D721Med (cell line): ENCODE measurements at places on chromosomes 3 and 15.

GRCh38 chr3:72997421-72997961 lies 880 bp downstream of the PPP4R2 start:
- no peak for DNase-seq

DNA sequence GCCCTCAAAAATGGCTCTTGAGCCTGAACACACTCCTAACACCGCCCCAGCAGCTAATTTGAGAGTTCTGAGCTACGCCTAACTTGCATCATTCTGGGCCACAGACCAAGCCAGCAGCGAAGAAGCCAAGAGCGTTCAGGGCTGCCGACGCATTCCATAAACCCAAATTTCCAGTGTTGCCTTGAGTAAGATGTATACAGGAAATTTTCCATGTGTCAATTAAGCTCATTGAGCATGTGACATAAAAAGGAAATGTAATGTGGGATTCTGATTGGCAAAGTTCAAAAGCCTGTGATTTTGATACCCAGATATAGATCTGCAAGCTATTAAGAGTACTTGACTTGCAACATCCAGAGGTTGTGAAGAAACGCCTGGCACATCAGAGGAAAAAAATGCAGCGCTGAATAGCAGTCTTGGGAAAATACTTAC lies 148.6 kb upstream of the NR2F2 start:
- DNase-seq, result no peak

GRCh38 chr15:59532770-59533379 lies 78.7 kb upstream of the GCNT3 start:
- no peak for DNase-seq

GRCh38 chr3:3015185-3016089 lies 94.7 kb downstream of the IL5RA start:
- no peak for DNase-seq

- no peak for DNase-seq
These were observed 83.8 kb downstream of the PTPRG start for GRCh38 chr3:61645148-61645547.

GRCh38 chr3:198032039-198032936 lies 72.3 kb downstream of the LMLN start:
- DNase-seq, result no peak

DNA sequence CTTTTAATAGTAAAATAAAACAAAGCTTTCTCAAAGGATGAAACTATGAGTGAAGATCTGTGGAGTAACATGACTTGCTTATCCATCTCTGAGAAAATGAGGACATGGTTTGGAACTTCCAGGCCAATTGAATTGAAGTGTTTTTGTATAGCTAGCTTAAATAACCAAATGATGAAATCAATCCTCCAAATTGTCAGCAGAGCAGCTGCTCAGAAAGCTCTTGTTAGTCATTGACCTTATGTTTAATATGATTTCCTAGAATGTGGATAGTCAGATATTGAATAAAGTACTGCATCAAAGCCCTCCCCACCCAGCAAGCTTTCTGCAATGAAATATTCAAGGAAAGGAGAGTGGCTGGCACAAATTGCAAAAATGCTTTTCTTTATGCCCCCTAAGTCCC lies 437.2 kb downstream of the MFSD1 start:
- no peak for DNase-seq

GRCh38 chr3:61111825-61112224 lies 139.4 kb downstream of the FHIT start:
- DNase-seq, result no peak
